ENCODE measurements at places on chromosomes 3 and 15.

- DNase-seq, result peak; percentile 55
These were observed 57.4 kb downstream of the MRPS25 start for GRCh38 chr3:15007681-15008141.

- DNase-seq, result no peak
These were observed 112.3 kb downstream of the RORA start for GRCh38 chr15:61116825-61117224.

GRCh38 chr15:75109736-75110130 lies 86.3 kb downstream of the PPCDC start:
- no peak for DNase-seq

DNA sequence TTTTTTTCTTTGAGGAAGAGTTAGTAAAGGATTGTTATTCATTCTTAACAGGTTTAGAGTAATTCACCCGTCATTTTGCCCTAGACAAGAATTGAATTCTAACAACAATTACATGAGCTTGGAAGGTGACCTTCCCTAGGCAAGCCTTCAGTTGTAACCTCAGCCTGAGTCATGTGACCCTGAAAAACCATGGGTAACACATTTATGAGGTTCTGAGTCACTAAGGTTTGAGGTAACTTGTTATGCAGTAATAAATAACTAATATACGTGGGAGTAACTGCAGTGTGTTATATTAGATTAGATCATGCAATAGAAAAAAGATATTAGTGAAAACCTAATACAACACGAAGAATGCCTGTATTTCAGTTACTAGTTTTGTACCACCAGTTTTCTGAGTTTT lies 237.6 kb upstream of the NDN start:
- DNase-seq, result no peak

DNA sequence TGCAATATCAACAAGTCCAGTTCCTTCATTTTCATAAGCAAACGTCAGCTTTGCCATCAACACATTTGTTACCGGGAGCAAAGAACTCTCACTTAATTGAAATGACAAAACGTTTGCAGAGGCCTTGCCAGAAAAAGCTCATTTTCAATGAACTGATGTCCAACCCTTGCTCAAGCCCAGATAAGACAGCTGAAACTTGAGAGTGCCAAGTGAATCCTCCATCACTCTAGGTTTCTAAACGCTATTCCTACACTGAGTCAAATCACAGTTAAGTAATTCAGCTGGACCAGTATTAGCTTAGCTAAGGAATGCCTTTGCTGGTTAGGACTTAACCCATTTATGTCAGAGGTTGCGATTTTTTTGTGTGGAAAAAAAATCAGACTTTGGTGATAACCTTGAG lies 11.5 kb downstream of the CHSY1 start:
- no peak for DNase-seq

GRCh38 chr3:130894130-130894985 lies 474 bp downstream of the ATP2C1 start:
- no peak for DNase-seq

GRCh38 chr3:194450341-194450740 lies 36.5 kb downstream of the ATP13A3 start:
- no peak for DNase-seq

DNA sequence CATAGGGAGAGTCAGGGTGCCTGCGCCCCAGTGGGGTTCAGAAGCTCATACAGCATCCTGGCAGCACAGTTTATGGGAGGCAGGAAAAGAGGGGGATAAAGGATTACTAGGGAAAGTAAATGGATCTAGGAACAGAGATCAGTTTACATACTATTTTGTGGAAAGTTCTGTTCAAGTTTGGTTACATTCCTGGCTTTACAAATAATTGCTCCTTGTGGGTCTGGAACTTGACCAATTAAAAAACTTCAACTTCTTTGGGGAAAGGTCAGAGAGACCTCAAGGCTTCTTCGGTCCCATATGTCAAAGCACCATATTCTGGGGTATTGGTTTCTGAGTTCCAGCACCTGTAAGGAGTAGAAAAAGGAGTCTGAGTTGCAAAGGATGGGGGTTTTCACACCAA lies 64.1 kb downstream of the ZDHHC19 start:
- no peak for DNase-seq

DNA sequence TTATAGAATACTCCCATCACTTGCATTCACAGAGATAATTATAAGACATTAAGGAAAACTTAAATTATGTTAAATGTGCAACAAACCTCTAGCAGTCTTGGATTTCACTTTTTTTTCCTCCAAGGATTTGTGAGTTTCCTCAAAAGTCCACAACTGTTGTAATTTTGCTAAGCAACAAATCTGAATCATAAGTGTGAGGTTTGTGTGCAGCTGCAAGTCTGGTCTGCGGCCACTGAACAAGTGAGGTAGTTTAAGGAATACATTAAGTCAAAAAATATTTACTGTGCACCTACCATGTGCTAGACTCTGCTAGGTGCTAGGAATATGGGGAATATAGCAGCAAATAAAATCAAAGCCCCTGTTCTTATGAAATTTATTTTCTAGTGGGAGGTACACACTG lies 70.2 kb downstream of the LRRC28 start:
- DNase-seq, result no peak

DNA sequence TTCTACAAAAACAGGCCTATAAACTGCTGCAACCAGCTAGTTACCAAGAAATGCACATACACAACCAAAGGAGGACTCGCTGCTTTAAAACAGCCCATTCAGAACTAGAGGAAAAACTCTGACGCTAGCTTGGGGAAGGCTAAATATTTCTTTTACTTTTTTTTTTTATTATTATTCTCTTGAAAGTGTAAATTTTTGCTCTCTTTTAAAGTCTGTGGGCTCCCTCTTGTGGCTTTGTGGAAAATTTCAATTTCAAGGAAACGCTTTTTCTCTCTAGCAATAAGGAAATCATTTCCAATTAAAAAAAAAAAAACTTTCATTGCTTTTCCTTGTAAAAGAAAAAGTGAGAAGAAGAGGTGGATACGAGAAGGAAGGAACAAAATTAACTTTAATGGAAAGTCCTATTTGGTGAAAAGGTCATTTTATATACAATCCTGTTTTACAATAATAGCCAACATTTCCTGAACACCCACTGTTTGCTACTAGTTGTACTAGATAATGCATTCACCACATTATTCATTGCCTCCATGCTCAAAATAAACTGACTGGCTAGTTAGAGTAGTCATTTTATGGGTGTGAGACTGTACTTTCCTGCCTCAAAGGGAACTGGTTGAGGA lies 51.2 kb upstream of the SAMMSON start:
- DNase-seq, result no peak

DNA sequence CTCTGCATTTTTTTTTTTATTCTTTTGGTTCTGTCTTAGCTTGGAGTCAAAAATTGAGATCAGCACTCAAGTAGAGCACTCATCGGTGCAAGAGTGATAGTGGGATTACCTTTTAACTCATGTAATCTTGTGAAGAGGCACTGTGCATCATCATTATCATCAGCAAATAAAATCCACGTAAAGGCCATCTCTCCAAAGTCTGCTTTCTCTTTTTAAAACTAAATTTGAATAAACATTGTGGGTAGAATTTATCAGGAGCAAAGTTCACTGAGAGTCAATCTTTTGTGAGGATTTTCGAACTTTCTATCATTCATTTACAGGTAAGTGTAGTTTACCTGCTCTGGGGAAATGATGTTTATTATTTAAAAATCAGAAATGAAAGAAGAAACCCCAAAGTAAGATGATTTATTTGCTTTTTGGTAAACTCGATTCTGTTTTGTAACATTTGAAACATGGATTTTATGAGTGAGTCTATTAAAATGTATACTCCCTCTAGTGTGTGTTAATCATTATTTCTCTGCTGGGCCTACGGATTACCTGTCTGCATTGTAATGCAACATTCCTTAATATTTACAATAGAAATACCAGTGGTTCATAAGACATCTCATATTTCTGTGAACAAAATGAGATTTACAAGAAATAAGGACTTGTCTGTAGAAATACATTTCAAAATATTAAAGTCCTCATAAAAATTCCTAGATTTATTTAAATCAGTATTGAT lies 327.7 kb upstream of the NAALADL2 start:
- DNase-seq, result no peak

GRCh38 chr15:70266412-70267121 lies 168.8 kb upstream of the TLE3 start:
- DNase-seq, result no peak

- DNase-seq, result no peak
These were observed 94.7 kb upstream of the TUSC7 start for GRCh38 chr3:116614795-116615362.

GRCh38 chr15:40338041-40338657 lies 2.6 kb downstream of the CCDC9B start:
- no peak for DNase-seq

DNA sequence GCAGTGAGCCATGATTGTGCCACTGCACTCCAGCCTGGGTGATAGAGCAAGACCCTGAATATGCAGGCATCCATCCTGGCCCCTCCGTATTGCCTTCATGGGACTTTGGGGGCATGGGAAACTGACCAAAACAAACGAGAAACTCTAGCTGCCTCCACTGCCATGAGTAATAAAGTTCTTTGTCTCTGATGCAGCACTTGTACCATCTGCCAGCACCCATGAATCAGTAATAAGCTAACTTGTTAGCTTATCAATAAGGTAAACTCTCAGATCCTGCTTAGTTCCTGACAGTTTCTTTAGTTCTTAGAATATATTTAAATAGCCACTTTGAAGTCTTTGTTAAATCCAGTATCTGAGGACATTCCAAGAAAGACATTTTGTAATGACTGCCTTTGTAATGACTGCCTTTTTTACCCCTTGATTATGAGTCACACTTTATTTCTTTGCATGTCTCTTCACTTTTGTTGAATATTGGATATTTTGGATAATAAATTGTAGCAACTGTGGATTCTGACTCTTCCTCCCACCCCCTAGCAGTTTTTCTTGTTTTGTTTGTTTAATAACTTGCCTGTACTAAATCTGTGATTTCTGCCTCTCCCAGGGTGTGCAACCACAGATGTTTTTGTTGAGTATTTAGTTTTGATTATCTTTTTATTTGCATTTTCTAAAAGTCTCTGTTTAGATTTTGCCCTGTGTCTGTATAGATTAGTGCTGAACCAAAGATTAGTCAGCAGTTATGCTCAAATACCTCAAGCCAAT lies 136.9 kb downstream of the HCN4 start:
- DNase-seq, result no peak

DNA sequence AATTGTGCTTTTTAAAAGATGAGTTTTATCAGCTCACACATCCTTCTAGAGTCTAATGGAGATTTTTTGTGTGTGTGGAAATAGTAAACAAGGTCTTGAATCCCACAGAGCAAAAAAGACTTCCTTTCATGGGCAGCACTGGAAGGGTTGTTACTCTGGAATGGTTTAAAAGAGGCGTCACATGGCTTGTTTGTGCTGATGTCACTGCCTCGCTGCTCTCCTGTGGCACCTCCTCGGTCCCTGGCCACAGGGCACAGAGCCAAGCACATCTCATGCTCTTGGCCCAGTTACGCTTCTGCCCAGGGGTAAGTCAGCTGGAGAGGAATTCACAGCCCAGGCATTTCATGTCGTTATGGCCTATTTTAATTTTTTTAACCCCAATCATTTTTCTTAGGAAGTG lies 53.2 kb downstream of the PGPEP1L start:
- no peak for DNase-seq
